Activated naive CD4-positive, alpha-beta T cell treated with anti-CD3 and anti-CD28 coated beads for 36 hours (primary cell): ENCODE measurements at places on chromosomes 7 and 10. TPM values are rescaled to one million over a fixed set of nuclear protein-coding genes. Genes with fewer than 3 reads are reported as not detected.

DNA sequence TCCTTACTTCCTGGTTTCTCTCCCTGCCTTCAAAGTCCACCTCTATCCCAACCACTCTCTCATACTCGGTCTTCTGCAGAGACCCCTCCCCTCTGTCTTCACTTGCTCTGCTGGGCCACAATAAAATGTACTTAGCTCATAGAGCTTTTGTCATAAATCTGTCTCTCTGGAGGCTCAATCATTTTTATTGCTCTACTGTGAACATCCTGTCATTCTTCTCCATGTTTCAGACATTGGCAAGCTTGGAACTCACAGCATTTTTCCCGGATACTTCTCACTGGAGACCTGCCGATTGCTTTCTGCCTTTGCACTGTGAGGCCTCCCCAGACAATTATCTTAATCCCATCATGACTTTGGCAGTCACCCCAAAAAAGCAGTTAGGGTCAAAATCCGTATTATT lies 192.3 kb upstream of the ZMIZ1 start:
- no peak for DNase-seq

- no peak for DNase-seq
Measured at GRCh38 chr10:50585921-50586739, 37.6 kb downstream of the SGMS1 start.

GRCh38 chr7:104652434-104652833 lies 324.0 kb downstream of the LHFPL3 start:
- no peak for DNase-seq

GRCh38 chr10:114022766-114023597 lies 20.7 kb upstream of the ADRB1 start:
- no peak for DNase-seq

DNA sequence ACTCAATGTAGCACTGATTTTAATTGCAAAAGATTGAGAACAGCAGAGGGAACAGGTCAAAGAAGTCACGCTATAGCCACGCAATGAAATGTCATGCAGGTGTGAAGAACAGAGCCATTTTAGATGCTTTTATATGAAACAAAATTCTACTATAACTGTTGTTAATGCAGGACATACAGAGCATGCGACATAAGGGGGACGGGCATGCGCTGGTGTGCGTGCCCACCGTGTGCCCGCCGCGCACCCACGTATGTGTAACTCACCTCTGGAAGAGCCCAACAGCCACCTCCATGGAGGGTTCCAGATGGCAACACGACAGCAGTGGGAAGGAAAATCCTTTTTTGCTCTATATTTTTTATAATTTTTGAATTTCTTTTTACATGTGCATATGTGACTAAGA lies 410.0 kb upstream of the RNF32 start:
- no peak for DNase-seq

DNA sequence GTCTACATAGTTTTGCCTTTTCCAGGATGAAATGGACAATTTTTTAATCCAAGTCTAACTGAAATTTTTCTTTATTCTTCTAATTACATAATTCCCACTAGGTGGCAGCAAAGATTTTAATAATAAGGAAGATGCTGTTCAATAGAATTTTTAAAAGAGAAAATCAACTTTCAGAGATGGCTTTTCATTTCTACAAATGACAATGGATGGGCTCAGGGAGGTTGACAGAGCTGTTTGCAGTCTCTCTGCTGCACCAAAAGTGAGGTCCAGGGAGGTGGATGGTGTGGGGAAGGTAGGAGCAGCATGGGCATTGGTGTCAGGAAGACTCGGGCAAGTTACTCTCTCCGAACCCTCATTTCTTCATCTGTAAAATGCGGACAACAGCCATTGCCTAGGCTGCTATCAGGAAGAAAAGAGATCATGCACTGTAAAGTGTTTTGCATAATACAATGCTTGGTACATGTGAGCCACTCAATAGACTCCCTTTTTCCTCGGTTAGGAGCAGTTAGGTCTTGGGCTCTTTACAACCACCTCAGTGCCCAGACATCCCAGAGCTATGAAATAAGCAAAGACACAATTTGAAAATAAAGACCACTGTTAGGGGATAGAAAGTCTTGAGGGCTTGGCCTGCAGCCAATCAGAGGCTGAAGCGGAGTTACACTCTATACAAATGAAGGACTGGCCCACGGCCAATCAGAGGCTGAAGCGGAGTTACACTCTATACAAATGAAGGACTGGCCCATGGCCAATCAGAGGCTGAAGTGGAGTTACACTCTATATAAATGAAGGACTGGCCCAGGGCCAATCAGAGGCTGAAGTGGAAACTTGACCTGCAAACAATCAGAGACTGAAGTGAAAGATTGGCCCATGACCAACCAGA lies 107.1 kb downstream of the ABLIM1 start:
- no peak for DNase-seq

DNA sequence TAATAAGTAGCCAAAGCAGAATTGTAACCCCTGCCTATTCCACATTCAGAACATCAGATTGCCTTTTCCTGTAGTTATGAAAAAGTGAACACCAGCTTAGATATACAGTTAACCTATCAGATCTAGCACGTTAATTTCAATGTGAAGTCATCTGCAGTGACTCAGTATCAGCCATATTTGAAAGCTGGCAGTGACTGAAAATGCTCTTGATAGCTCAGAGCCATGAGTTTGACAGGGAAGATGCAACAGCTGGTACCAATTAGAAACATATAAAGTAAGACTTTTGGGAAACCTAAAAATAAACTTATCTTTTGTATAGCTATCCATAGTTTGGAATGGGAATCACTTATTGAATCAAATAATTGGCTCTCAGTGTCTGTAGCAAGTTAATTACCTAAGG lies 284.1 kb upstream of the NPSR1 start:
- no peak for DNase-seq

GRCh38 chr7:35869810-35870209 lies 69.0 kb downstream of the SEPTIN7 start:
- no peak for DNase-seq

GRCh38 chr7:138926241-138926612 lies 55.0 kb downstream of the KIAA1549 start:
- no peak for DNase-seq

DNA sequence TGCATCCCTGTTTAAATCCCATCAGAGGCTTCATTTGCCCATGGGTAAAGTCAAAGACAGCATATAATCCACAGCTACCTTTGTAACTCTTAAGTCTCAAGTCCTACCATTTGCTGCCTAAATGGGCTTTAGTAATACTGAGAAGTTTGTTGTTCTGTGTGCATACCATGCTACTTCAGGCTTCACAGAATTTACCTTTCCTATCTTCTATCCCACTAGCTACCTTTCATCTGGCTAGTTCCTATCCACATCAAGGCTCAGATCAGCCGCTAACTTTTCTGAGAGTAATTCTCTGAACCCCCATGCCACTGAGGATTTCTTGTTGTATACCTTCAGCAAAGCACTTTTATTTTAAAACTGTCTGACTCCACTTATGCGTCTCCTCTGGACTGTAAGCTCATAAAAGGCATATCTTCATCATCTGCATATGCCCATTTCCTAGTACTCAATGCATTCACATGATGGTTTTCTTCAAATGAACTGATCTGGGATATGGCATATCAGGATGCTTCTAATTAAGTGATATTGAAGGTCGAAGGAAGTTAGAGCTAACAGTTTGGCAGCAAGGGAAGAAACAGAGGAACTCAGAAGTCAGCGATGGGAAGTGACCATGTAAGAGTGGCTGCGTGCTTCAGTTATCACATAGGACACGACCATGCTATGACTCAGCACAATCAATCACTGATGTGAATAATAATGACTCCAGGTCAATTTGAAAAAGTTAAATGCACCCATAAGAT lies 283.9 kb upstream of the DKK1 start:
- no peak for DNase-seq

- DNase-seq = peak; percentile 51
Measured at GRCh38 chr10:3622845-3623621, 162.0 kb downstream of the KLF6 start.

- DNase-seq = no peak
Measured at GRCh38 chr10:23047201-23048050, 48.0 kb upstream of the MSRB2 start.

DNA sequence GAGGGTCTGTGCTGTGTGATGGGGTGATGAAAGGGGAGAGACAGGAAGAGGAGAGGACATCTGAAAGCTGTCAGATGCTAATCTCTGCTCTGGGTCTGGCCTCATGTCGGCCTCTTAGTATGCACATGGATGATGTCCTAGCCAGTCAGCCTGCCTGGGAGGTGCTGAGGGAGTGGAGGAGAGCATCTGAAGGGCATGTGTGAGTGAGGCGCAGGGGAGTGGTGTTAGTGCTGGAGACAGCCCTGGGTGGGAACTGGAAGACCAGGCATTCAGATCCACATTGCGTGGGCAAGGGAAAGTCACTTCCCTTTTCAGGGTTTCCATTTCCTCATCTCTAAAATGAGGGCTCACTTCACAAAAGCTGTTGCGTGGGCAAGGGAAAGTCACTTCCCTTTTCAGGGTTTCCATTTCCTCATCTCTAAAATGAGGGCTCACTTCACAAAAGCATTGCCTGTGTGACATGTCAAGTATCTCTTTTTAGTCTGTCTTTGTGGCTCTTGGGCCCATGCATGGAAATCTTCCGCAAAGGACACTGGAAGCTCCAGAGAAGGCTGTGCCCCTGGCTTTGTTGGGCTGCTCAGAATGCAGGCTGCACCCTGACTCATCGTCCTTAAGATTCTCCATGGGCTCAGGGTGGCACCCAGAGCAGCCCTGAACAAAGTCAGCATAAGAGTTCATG lies 10.0 kb downstream of the SFTPD start:
- peak; percentile 36 for DNase-seq

GRCh38 chr7:30543813-30544525 lies 39.3 kb upstream of the GGCT start:
- DNase-seq = no peak

DNA sequence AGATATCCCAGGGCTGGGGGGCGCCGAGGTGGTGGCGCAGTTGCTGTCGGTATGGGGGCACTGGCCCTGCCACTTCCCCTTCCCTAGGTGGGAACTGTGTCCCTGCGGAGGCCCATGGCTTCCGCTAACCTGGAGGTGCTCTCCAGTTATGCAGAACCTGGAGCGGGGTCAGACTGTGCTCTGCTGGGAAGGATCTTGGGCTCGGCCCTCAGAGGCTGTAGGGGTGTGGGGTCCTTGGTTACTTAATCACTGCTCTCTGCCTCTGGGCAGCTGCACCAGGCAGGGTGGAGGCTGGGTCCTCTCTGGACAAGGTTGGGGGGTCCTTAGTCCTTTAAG lies 2.4 kb downstream of the BRI3 start:
- DNase-seq = no peak

GRCh38 chr7:116876664-116877442 lies 14.5 kb downstream of the CAPZA2 start:
- no peak for DNase-seq

- peak; percentile 29 for DNase-seq
Measured at GRCh38 chr7:12111422-12112405, 99.4 kb upstream of the TMEM106B start.

DNA sequence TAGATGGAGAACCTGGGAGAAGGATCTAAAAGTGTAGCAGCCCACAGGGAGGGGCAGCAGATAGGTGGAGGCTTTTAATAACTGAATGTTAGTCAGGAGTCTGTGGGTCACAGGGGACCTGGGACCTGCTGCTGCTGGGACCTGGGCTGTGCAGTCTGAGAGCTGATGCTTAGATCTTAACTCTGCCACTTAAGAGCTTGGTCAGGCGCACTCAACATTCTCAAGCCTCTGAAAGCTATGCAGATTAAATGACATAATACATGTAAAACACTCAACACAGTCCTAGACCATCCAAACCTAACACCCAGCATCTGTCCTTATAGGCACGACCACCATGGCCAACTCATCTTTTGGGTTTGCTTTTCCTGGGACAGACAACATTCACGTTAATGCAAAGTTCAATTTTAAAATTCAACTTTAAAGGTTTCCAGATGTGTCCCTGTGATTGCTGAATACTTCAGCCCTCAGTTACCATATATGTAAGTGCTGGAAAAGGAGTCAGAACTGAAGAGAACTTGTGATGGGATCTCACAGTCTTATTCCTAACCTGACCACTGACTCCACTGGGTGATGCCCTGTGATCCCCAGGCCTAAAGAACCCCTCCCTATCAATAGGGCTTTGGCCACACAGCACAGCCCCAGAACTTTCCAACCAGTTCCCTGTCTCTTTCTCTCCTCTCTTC lies 321.0 kb downstream of the PLXNA4 start:
- DNase-seq = no peak

GRCh38 chr10:95976362-95977229 lies 66.8 kb upstream of the CCNJ start:
- no peak for DNase-seq

- no peak for DNase-seq
Measured at GRCh38 chr10:127585519-127586023, 36.5 kb downstream of the NPS start.

DNA sequence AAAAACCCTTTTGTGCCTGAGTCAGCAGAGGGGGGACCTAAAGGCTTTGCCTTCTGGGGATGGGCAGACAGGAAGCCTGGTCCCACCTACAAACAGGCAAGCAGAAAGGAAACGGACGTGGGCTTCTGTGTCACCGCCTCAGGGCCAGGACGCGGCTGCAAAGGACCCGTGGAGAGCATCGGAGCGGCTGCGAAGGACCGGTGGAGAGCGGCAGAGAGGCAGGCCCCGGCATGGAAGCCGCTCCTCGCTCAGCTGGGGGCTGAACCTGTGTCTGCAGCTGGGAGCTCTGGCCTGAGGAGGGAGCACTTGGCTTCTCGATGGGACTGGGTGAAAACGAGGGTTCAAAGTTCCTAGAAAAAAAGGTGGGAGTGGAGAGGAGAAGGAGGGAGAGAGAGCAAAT lies 125.4 kb upstream of the PPP2R2D start:
- no peak for DNase-seq

- no peak for DNase-seq
Measured at GRCh38 chr10:43000651-43001426, 76.0 kb upstream of the RET start.

PLEKHA8 gene
- total RNA-seq = 10.1 TPM

LIPJ gene
- not detected for total RNA-seq

ARMH3 gene
- total RNA-seq = 12.6 TPM

CCL24 gene
- not detected for total RNA-seq

NPC1L1 gene
- not detected for total RNA-seq

ST8SIA6 gene
- not detected for total RNA-seq

BLNK gene
- total RNA-seq = not detected

HOXA5 gene
- total RNA-seq = not detected

OR2A12 gene
- total RNA-seq = not detected

SLC29A4 gene
- total RNA-seq = 0.42 TPM

CALY gene
- not detected for total RNA-seq

ADAP1 gene
- total RNA-seq = 8.0 TPM

PLPP4 gene
- total RNA-seq = not detected

CABCOCO1 gene
- not detected for total RNA-seq

AKR1E2 gene
- 7.1 TPM for total RNA-seq

ADCK2 gene
- 22.1 TPM for total RNA-seq

GDF10 gene
- 0.19 TPM for total RNA-seq

GRID1 gene
- not detected for total RNA-seq

CNPY1 gene
- total RNA-seq = not detected

INTS15 gene
- total RNA-seq = 24.9 TPM
